ENCODE measurements at places on chromosomes 16 and 17.

DNA sequence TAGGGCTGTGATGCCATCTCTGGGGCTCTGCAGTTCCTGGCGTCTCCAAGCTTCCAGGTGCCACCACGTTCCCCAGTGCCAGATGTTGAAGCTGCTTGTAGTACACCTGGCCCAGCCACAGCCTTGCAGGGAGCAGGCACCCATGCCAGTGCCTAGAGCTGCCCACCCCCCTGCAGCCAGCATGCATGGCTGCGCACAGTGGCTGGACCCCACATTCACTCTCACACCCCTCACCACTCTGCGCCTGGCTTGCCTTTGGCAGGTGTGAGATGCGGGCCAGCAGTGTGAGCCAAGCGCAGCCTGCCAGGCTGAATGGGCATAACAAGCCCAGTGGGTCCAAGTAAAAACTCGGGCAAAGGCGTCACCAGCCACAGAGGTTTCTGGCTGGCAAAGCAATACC lies 75.4 kb upstream of the CHMP6 start:
- no peak for DNase-seq

- no peak for DNase-seq
Measured at GRCh38 chr17:16345565-16345964, 7.7 kb downstream of the CENPV start.

GRCh38 chr17:40576113-40576740 lies 11.0 kb upstream of the CCR7 start:
- DNase-seq: no peak

GRCh38 chr17:71383091-71383490 lies 737.7 kb upstream of the SOX9 start:
- DNase-seq: no peak

DNA sequence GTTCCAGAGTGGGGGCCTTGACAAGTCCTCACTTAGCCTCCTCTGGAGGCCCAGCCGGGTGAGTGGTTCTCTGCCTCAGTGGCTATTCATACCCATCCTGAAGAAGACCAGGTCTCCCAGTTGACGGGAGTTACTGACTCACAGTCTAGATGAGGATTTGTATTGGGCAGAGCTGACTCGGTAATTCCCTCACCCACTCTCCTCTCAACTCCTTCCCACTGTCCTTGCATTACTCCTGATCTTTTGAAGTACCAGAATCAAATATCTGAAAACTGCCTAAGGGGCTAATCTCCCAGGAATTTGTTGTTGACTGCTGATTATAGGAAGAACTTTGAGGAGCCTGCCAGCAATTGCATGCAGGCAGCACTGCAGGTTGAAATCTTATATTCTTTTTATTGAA lies 14.2 kb downstream of the SAP30BP start:
- no peak for DNase-seq

GRCh38 chr17:77025781-77026180 lies 115.0 kb upstream of the SEC14L1 start:
- DNase-seq: no peak

- DNase-seq: no peak
Measured at GRCh38 chr17:43536236-43536992, 9.7 kb downstream of the ETV4 start.

DNA sequence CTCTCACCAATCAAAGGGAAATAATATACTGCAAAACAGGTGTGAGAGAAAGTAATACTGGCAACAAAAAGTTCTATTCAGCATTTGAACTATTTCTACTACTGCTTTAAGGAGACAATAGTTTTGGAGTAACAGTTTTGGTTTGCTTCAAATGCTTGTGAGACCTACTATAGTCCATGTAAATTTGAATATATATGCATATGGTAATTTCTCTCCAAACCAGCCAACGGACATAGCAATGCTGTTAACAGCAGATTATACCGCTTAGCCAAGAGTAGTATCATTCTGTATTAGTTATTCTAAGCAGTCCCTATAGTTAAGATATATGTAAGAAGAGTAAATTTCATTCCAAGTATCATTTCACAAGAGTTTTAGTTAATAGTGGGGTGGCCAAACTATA lies 18.5 kb downstream of the PHLPP2 start:
- no peak for DNase-seq

Data from NCI-H510A treated with DMSO at 0.1 percent for 48 hours (cell line).